ENCODE measurements at places on chromosomes 16 and 17. TPM values are rescaled to one million over a fixed set of nuclear protein-coding genes. Genes with fewer than 3 reads are reported as not detected.

DNA sequence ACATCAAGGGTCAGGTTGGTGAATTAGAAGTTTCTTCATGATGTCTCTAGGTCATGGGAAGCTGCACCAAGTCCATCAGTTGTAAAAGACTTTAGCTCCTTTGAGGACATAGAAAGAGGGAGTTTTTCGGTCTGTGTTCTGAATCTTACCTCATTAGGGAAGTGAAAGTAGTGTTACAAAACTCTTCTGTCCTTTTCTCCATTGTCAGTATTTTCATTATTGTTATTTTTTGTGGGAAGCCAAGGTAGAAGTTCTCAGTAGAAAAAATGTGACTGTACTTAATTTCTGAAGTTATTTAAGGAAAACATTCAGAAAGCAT, 24.2 kb downstream of the MAP3K3 start:
- no peak for DNase-seq

The PYY gene
- total RNA-seq: not detected

GRCh38 chr17:38425744-38426143, 2.5 kb upstream of the ARHGAP23 start:
- no peak for DNase-seq

DNA sequence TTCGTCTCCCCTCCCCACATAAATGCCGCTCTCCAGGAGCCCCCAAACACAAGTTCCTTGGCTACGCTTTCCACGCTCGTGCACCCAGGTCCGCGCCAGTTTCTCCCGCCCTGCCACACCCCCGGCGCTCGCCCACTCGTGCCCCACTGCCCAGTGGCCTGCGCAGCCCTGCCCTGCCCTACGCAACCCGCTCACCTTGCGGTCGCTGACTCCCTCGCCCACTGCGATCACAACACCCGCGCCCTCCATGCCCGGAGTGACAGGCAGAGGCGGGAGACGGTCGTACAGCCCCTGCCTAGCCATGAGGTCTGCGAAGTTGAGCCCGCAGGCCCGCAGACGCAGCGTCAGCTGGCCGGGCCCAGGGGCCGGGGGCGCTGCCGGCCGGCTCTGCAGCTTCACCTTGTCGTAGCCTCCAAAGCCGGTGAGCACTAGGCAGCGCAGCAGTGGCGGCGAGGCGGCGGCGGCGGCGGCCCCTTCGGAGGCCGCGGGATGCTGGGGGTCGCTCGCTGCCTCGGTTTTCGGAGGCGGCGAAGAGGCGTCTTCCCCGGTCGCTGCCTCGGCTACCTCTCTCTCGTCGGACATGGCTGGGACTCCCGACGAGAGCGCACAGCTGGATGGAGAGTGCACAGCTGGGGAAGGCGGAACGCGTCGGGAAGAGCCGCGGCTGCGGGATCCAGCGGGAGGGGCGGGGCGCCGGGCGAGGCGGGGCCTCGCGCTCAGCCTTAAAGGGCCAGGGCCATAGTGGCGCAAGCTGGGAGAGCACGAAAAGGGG, at the start of gene VAT1:
Gene VAT1, minus strand, starts transcription at position 645 of the 772 bp plus-strand sequence. Its CDS starts 63 bp downstream, at position 582.
- no peak for DNase-seq

DNA sequence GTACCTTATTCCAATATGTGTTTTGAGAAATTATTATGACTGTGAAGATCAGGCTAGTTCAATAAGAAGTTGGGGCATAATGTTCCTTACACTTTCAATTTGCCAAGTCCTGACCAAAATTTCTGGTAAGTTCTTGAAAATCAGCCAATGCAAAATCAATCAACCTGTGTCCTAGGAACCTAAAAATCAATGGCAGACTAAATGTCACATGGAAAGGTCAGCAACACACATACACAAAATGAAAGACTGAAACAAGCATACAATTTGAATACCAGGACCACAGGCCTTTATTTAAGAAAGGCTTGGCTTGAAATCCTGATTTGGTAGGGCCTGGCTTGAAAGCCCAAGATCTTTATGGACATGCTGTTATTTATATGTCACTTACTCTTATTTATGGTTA, 155.5 kb upstream of the ZKSCAN2 start:
- DNase-seq: no peak

DNA sequence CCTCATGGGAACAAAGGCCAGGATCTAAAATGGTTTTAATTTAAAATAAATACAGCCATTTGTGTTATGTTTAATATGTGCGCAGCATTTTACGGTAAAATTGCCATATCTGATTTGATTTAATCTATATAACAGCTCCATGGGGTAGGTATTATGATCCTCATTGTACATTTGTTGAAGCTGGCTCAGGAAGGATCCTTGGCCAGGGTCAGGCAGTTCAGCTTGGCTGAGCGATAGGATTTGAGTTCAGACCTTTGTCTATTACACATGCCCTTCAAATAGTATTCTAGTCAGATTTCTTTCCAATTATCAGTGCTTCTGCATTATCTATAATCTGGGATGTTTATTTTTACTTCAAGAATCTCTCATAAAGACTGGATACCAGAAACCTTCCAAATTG, 950.4 kb upstream of the EEF2KMT start:
- no peak for DNase-seq

GRCh38 chr17:46025510-46026165, 26.6 kb downstream of the STH start:
- no peak for DNase-seq

GRCh38 chr16:88878967-88879787, 12.7 kb upstream of the PABPN1L start:
- DNase-seq: no peak

- no peak for DNase-seq
Measured at GRCh38 chr16:23516366-23517137, 6.3 kb upstream of the GGA2 start.

All from thoracic aorta (tissue), 2 donors.